ENCODE measurements at places on chromosomes 12 and 14.

DNA sequence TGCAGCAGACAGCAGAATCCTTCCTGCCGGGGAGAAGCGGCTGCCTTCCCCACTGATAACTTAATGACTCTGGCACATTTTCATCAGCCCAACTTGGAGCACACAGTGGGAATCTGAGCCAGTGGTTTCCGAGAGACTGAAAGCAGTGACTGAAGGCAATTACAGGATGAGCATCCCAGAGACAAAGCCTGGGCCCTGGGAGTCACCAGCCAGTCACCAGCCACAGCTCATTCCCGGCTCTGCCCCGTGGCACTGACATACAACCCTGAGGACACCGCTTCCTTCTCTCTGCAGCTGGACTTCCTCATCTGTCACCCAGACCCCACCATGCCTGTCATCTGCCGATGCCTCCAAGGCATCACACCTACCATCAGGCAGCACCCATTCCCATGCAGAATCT lies 192.3 kb downstream of the DPF3 start:
- DNase-seq, result no peak

DNA sequence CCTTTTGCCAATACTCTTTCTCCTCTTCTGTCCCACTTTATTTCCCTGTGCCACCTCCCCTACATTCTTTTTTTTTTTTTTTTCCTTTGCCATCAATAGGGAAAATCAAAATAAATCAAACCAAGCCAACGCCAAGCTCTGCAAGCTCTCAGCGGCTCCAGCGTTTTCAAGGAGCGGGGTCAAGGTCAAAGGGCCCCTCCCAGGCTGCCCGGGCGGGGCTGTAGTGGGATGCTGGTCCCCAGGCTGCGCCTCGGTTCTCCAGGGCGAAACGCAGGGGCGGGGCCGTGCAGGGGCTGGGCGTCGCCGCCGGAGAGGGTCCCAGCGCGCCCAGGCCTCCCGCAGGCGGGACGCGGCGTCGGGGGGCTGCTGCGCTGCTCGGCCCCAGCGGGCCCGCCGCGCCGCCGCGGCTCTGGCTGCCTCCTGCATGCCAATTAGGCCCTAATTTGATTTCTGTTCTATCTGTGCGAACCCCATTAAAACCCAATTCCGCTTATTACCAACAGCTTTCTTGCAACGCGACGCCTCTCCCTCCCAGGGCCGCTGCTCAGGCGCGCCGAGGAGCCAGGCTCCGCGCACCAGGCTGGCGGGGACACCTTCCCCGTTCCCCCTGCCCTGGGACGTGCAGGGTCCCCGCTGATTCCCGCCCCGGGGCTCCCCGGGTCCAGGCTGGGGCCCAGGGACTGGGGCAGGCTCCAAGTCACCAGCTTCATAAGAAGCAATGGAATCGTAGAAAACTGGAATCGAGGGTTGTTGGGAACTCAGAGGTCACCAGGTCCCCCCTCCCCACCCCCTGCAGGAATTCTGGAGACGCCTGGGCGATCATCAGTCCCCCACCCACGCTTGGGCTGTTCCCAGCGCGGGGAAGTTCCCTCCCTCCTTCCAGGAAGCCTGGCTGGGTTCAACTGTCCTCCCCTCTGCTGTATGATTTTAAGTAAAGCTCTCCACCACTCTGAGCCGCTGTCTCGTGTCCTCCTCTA lies 50.7 kb upstream of the MAP1LC3B2 start:
- no peak for DNase-seq

GRCh38 chr14:66643344-66643743 lies 135.4 kb downstream of the GPHN start:
- DNase-seq, result no peak

DNA sequence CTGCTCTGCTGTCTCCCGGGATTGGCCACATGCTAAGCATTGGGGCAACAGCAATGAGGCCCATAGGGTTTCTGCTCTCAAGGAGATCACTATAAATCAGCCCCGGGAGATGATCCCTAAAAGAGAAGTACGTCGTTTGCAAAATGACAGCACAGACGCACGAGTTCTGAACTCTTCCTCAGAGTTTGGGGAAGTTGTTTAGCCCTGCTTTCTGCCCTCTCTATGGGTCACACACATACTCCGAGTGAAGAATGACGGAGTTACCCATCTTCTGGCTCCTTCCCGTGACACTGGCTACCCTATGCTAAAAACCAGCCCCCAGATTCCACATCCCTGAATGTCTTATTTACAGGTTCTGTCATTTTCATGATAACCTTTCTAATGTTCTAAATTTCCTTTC lies 258.0 kb upstream of the PLEKHG7 start:
- DNase-seq, result no peak

DNA sequence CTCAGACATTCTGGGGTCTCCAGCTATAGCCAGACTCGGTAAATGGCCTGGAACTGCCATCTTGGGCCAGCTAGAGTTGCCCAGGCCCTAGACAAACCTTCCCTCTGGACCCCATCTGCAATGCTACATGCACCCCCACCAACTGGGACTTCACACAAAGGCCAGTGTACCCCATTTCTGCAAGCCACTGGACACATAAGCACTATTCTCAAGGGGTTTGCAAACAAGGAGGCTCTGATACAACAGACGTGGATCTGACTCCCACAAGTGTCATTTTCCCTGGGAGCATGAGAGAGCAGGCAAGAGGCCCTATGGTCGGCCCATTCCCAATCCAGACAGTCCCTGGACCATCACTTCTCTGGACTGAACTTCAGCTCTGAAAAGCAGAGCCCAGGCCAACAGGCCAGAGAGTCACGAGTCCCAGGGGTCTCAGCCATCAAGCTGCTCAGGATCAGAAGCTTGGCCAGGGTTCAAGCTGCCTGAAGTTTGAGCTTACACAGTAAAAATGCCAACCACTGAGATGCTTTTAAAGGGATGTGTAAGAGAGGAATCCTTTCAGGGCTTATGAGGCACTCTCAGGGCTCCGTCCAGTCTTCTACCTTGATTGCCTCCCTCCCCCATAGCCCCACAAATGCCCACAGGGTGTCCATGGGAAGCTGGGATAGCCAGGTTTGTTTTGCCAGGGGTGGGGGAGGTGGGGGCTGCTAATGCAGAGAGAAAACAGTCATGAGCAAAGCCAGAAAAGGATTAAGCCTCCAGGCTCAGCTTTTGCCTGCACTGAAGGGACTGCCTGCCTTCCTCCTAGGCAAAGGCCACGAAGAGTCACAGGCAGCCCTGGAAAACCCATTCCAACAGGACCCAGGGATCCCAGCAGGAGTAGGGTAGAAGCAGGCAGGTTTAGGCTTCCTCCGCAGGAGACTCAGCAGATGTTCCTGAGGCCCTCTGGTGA lies 31.7 kb upstream of the PNMA1 start:
- DNase-seq, result no peak

DNA sequence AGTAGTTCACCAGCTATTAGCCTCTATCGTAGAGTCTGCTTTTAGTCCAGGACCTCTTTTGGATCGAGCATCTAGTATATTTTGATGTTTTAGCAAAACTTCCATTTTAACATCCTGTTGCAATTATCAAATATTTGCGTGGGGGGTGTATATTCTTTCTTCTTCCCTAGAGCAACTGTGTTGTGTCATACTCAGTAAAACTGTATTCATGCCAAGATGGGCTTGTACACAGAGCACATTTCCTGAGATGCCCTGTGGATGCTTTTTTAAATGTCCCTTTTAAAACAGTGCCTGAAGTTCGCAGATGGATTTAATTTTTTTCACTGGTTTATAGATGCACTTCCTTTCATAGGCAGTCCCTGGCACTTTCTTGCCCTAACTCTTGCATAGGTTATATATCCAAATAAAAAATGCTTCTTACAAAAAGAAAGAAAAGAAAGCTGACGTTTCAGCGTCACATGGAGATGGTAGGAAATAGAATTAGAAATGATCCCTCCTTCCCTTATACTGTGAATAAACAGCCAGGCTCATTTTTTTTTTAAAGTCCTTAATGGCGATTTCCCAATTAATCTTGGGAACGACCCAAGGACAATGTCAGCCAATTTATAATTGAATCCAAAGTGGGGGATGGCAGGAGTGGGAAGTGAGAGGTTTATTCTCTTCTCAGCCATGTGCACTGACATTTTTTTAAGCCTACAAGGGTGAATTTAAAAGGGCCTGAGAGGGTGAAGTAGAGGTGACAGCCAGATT lies 247.0 kb downstream of the SLC41A2 start:
- no peak for DNase-seq

DNA sequence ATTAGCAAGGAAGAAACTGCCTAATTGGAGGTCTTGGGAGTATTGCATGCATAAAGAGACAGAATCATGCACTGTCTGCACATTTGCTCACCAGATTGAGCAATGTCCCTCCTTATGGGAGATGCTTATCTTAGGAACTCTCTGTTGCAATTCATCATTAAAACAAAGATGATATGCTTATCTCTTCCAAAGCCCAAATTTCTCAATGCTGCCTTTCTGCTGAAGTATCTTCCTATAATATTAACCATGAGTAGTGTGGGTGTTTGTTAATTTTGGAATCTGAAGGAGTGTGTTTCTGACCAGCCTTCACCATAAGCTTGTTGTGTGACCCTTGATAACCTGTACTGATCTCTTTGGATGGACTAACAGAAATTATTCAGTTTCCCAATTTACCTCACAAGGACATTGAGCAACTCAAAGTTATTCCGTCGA lies 1257.6 kb upstream of the FLRT2 start:
- no peak for DNase-seq

DNA sequence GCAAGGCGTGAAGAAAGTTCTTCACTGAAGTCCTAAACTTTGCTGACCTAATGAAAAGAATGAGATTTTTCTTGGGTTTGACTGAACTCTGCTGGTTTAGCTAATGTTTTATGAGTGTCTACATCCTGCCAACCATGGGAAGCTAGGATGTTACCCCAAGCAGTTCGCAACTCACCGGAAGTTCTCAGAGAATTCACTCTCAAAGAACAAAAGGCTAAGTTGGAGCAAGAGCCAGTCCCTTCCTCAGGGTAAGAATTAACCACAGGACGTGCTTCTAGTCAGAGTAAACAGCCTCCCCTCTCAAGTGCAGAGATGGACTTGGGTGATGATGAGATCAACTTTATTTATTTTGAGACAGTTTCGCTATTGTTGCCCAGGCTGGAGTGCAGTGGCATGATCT lies 37.3 kb downstream of the TCHP start:
- DNase-seq, result no peak

DNA sequence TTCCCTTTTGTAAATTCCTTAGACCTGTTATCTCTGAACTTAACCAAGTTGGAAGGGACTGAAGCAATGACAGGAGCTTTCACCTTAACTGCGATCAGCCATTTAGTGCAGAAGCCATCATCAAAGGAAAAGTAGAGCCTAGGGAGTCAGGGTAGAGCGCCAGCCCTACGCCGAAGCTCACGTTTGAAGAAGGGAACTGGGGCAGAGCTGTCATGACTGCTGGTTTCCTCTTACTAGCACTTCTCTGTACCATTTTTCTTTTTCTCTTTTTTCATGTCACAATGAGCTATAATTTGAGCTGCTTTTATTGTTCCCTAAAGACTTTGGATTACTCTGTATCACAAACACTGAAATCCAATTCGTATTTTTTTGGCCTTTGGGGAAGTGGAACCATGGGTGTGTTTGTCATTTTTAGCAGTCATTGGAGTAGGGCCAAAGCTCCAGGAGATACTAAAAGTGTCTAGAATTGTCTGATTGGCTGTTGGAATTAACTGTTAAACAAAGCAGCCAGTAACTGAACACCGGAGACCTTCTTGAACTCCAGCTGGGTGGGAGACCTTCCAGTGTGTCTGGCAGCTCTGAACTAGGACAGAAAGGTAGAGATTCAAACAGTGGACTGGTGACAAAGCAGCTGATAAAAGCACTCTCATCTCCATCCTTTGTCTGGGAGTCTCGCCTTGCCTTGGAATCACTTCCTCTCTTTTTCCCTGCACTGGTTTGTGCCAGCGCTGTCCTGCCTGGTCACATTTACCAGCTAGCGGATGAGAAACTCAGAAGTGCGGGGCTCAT lies 9.1 kb downstream of the MTRFR start:
- DNase-seq, result no peak

- no peak for DNase-seq
These were observed 153.2 kb upstream of the PRICKLE1 start for GRCh38 chr12:42742716-42743115.

DNA sequence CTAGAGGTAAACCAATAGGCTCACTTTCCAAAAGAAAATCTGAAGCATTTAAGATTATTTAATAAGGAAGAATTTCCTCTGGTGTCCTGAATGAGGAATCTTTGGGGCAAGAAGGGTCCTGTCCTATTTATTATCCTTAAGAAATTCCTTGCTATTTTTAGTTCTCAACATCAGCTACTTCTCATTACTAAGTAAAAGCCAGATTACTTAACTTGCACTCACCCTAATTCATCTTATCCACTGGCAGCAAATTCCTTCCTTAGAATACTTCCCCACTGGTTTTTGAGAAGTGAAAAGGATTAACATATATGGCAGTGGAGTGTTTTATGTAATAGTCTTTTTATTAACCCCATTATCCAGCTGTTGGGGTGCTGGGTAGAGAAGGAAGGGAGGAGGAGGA lies 767.7 kb downstream of the DIO2 start:
- no peak for DNase-seq

DNA sequence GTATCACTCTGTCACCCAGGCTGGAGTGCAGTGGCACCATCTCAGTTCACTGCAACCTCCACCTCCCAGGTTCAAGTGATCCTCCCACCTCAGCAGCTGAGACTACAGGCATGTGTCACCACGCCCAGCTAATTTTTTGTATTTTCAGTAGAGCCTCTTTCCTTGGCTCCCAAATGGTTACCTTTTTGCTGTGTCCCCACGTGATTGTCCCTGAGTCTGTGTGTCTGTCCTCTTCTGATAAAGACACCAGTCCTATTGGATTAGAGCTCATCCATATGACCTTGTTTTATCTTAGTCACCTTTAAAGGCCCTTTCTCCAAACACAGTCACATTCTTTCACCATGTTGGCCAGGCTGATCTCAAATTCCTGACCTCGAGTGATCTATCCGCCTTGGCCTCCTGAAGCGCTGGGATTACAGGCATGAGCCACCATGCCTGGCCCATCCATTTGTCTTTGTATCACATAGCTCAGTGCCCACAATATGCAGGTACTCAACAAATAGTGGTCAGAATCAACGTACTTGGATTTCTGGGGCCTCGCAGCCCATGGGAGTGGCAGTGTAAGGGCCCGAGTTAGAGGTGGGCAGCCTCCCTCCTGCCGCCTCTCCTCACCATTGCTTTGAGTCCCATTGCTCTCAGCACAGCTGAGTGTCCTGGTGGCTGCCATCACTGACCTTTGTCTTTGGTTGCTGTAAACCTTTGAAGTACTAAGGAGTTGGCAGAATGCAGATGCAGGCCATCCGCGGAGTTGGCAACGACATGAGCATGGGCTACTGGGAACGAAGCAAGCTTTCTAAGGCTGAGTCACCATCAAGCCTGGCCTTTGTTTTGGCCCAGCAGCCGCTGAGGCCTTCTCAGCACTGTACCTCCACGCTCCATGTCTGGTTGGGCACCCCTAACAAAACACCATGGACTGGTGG lies 9.3 kb downstream of the TPCN1 start:
- DNase-seq, result no peak

DNA sequence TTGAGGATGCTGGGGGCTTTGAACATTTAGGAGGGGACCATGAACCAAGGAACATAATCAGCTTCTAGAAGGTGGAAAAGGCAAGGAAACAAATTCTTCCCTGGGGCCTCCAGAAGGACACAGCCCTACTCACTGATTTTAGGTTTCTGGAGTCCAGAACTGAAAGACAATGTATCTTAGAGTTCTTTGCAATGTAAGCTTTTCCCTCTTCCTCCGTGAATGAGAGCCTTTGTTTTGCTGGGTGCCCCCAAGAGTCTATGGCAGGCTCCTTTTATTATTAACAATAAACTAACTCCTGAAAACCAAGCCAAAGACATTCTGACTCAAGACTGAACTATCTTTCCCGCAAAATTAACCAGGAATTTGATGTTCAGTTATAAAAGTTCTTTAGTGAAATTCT lies 204.1 kb downstream of the STXBP6 start:
- no peak for DNase-seq

- no peak for DNase-seq
These were observed 517.5 kb downstream of the BCL11B start for GRCh38 chr14:98754343-98755020.

- DNase-seq, result no peak
These were observed 148.9 kb downstream of the PPM1H start for GRCh38 chr12:62785941-62786559.
